ENCODE measurements at places on chromosomes 13 and 19.
A peak's percentile ranks its signal among the peaks of the same experiment; 100 is the strongest.

GRCh38 chr19:46303322-46303690, 6.5 kb downstream of the HIF3A start:
- H3K4me3 ChIP-seq: peak overlapping the region; percentile 5
- peak overlapping the region; percentile 46 for H3K27ac ChIP-seq
- no peak for DNase-seq
- H3K36me3 ChIP-seq: peaks cover 51% of the 10 kb centered on the region
- H3K27me3 ChIP-seq: peaks cover 2% of the 10 kb centered on the region
- peaks cover 66% of the 10 kb centered on the region for H3K4me1 ChIP-seq

GRCh38 chr13:39196965-39197646, 158.8 kb downstream of the NHLRC3 start:
- no peaks in the 10 kb centered on the region for H3K4me1 ChIP-seq
- H3K27me3 ChIP-seq: no peaks in the 10 kb centered on the region
- no peaks in the 10 kb centered on the region for H3K36me3 ChIP-seq
- no peak overlapping the region for H3K4me3 ChIP-seq
- DNase-seq: no peak

GRCh38 chr19:50022823-50023222, 2.3 kb downstream of the VRK3 start:
- no peaks in the 10 kb centered on the region for H3K27me3 ChIP-seq
- no peak overlapping the region for H3K4me3 ChIP-seq
- no peak overlapping the region for H3K27ac ChIP-seq
- H3K36me3 ChIP-seq: peaks cover 52% of the 10 kb centered on the region

- H3K27me3 ChIP-seq: no peaks in the 10 kb centered on the region
- no peak for DNase-seq
- no peak overlapping the region for H3K4me3 ChIP-seq
- no peaks in the 10 kb centered on the region for H3K36me3 ChIP-seq
- no peak overlapping the region for H3K27ac ChIP-seq
Observed at GRCh38 chr13:109790942-109791605, 4.7 kb upstream of the IRS2 start.

DNA sequence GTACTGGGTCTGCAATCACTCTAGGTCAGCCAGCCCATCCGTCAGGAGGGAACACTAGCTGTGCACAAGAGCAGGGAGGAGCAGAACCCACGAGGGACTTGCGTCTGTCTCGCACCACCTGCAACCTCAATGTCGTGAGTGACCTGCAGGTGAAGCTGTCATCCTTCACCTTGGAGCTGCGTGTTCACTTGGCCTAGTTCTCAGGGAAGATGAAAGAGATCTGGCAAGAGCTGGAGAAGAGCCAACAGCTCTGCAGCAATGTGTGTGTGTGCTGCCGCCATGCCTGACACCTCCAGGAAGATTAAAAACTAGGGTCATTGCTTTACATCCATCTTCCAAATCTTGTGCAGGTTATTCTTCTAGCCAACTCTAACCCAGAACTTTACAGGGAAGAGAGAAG, 117.6 kb upstream of the MRI1 start:
- no peak for DNase-seq
- no peak overlapping the region for H3K4me3 ChIP-seq
- no peak overlapping the region for H3K27ac ChIP-seq
- no peaks in the 10 kb centered on the region for H3K27me3 ChIP-seq
- no peaks in the 10 kb centered on the region for H3K36me3 ChIP-seq
- H3K4me1 ChIP-seq: no peaks in the 10 kb centered on the region

DNA sequence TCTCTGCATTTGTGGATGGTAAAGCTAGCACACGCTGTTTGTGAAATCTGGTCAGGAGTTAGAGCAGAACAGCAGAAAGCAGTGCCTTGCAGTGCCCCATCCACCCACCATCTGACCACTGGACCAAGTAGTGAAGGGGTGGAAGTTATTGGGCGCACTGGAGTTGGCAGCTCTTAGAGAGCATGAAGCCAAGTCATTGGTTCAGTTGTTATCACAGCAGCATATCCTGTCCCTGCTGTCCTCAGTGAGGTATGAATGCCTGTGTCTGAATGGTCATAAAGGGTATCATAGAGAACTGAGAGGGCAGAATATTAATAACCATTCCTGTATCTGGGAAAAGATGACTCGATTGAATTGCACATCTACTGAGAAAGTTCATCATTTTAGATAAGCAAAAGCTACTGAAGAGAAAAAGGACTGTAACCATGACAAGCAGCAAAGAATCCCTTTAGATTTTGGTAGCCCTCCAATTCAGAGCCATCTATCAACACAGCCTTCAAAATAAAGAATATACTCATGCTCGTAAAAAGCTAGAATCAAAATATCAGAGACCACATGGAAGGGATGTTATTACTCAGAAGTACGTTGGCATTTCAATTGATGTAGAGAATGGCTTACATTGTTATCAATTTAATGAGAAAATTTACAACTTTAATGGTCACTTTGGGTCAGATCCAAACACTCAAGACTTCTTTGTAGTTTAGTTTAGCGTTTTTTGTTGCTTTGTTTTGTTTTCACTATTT, 919.0 kb downstream of the EFNB2 start:
- no peak overlapping the region for H3K27ac ChIP-seq
- no peak for DNase-seq
- no peak overlapping the region for H3K4me3 ChIP-seq
- no peaks in the 10 kb centered on the region for H3K36me3 ChIP-seq
- no peaks in the 10 kb centered on the region for H3K27me3 ChIP-seq

GRCh38 chr19:2038284-2039088, 12.6 kb downstream of the MKNK2 start:
- peaks cover 49% of the 10 kb centered on the region for H3K36me3 ChIP-seq
- H3K27ac ChIP-seq: no peak overlapping the region
- no peak overlapping the region for H3K4me3 ChIP-seq
- peaks cover 36% of the 10 kb centered on the region for H3K4me1 ChIP-seq
- no peak for DNase-seq
- no peaks in the 10 kb centered on the region for H3K27me3 ChIP-seq

DNA sequence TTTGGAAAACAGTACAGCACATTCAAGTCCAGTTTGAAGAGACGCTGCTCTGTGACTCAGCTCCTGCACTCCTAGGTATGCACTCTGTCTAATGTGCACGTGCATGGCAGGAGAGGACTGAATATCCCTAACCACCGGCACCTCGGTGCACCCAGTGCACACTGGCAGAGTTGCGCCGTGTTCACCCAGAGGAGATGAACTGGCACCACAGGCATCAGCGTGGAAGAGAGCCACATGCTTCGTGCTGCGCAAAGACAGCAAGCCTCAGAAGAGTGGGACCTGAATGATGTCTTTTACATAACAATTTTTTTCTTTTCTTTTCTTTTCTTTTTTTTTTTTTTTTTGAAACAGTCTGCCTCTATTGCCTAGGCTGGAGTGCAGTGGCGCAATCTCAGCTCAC, 122.3 kb downstream of the DPF1 start:
- H3K4me1 ChIP-seq: no peaks in the 10 kb centered on the region
- no peak overlapping the region for H3K27ac ChIP-seq
- no peak overlapping the region for H3K4me3 ChIP-seq

- peaks cover 70% of the 10 kb centered on the region for H3K27me3 ChIP-seq
- H3K4me1 ChIP-seq: peaks cover 22% of the 10 kb centered on the region
- H3K36me3 ChIP-seq: no peaks in the 10 kb centered on the region
- no peak for DNase-seq
- H3K27ac ChIP-seq: no peak overlapping the region
Observed at GRCh38 chr13:99996381-99996973, 14.9 kb downstream of the ZIC2 start.

DNA sequence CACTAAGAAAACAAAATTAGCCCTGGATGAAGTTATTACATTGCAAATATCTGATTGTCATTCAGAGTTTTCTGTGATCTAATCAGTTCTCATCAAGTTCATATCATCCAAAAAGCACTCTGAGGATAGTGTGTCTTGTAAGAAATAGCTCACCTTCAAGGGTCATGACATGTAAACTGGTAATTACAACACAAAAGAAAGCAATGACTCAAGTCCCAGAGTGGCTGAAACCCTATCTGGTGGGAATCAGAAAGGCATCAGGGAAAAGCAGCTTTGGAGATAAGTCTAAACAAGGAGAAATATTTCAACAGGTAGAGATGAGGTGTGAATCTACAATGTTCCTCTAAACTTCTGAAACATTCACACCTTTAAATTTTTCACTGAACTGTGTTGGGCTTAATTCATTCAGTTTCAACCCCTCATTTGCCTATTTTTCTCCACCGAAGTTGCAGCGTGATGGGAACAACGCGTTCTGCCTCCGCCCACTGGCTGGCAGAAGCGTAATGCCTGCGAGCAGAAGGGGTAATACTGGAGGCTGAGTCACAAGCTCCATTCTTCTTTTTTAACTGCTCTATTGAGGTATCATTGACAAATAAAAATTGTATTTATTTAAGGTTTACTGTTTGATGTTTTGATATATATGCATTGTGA, 155.2 kb upstream of the IPO5 start:
- no peaks in the 10 kb centered on the region for H3K36me3 ChIP-seq
- H3K27ac ChIP-seq: no peak overlapping the region
- peaks cover 11% of the 10 kb centered on the region for H3K4me1 ChIP-seq
- no peak for DNase-seq
- no peak overlapping the region for H3K4me3 ChIP-seq
- no peaks in the 10 kb centered on the region for H3K27me3 ChIP-seq

- H3K4me1 ChIP-seq: peaks cover 13% of the 10 kb centered on the region
- no peak within 1 kb of the TSS for H3K4me3 ChIP-seq
- peak within 1 kb of the TSS; percentile 55 for H3K27ac ChIP-seq
- H3K36me3 ChIP-seq: no peaks in the 10 kb centered on the region
Observed at GRCh38 chr13:99307247-99307646, at the start of gene GPR183. TSS of gene GPR183 (minus strand) at chr13:99307399. CDS start at chr13:99296145, 11,254 bp downstream.

- no peak overlapping the region for H3K27ac ChIP-seq
- DNase-seq: no peak
- peaks cover 50% of the 10 kb centered on the region for H3K27me3 ChIP-seq
- no peak overlapping the region for H3K4me3 ChIP-seq
Observed at GRCh38 chr19:18774782-18775444, 16.2 kb downstream of the COMP start.

DNA sequence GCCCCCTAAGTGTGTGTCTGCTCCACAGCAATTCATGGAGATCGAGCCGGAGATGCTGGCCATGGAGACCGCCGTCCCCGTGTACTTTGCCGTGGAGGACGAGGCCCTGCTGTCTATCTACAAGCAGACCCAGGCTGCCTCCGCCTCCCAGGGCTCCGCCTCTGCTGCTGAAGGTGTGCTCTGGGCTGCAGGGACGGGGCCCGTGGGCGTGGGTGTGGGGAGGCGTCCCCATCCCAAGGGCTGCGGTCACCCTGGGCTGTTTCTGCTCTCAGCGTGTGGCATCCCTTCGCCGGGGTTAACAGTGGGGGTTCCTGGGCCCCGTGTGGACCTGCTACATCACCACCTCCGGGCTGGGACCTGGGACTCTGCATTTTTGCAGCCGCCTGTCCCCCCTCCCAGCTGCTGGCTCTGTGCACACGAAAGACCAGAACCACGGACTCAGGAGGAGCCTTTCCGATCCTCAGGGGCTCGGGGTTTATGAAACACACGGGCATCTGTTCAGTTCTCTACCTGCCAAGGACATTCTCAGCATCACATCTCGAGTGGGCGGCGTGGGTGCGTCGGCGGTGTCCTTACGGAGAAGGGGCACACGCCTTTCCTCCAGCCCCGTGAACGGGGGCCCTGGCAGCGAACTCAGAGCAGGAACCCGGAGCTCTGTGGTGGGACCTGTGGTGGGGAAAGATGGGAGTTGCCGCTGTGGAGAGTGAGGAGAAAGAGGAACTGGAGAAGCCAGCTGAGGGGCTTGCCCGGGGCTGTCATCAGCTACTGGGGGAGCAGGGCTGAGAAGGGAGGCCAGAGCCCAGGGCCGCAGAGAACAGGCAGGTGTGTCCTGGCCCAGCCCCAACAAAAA, 7.8 kb downstream of the NCLN start:
- H3K27me3 ChIP-seq: no peaks in the 10 kb centered on the region
- no peak overlapping the region for H3K27ac ChIP-seq
- H3K4me3 ChIP-seq: no peak overlapping the region
- no peak for DNase-seq

DNA sequence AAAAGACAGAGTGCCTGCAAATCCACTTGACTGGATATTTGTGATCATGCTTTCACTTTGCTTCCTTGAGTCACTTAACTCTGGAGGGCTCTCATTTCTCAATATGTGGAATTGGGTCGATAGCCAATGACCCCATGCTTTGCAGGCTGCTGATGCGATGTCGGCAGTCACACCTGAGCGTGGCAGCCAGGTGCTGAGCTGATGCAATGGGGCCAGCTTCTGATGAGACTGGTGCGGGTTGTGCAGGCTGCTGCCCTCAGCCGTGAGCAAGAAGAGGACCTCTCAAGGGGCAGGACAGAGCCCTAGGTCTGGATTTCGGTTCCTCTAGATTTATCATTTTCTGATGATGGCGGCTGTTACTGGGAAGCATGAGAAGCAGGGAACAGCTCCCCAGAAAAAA, 334.1 kb downstream of the TEX29 start:
- H3K4me1 ChIP-seq: no peaks in the 10 kb centered on the region
- H3K27me3 ChIP-seq: peaks cover 49% of the 10 kb centered on the region
- no peaks in the 10 kb centered on the region for H3K36me3 ChIP-seq
- no peak overlapping the region for H3K4me3 ChIP-seq
- no peak overlapping the region for H3K27ac ChIP-seq

GRCh38 chr19:35890113-35890650, 10.2 kb downstream of the NFKBID start:
- DNase-seq: no peak
- no peak overlapping the region for H3K4me3 ChIP-seq
- peaks cover 87% of the 10 kb centered on the region for H3K36me3 ChIP-seq
- H3K4me1 ChIP-seq: no peaks in the 10 kb centered on the region
- no peak overlapping the region for H3K27ac ChIP-seq
- H3K27me3 ChIP-seq: no peaks in the 10 kb centered on the region

DNA sequence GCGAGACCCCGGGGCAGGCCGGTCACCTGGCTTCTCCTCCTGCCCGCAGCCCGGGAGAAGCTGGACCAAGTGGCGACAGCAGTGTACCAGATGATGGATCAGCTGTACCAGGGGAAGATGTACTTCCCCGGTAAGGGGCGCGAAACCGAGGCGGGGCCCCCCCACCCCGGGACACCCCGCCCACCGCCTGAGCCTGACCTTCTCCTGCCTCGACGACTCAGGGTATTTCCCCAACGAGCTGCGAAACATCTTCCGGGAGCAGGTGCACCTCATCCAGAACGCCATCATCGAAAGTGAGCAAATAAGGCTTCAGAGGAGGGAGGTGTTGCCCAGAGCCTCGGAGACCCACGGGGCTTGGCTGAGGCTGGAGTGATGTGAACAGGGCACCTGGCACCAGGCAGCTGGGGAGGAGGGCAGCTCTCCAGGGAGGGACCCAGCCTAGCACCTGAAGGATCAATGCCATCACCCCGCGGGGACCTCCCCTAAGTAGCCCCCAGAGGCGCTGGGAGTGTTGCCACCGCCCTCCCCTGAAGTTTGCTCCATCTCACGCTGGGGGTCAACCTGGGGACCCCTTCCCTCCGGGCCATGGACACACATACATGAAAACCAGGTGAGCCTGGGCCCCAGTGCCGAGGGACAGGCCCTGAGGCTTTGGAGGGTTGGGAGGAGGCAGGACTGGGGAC, 629 bp downstream of the IZUMO4 start:
- no peak for DNase-seq
- no peaks in the 10 kb centered on the region for H3K27me3 ChIP-seq
- peak overlapping the region; percentile 86 for H3K27ac ChIP-seq
- peaks cover 32% of the 10 kb centered on the region for H3K4me1 ChIP-seq
- peaks cover 36% of the 10 kb centered on the region for H3K36me3 ChIP-seq
